Brain pericyte (primary cell): ENCODE measurements at places on chromosomes 4 and X.

DNA sequence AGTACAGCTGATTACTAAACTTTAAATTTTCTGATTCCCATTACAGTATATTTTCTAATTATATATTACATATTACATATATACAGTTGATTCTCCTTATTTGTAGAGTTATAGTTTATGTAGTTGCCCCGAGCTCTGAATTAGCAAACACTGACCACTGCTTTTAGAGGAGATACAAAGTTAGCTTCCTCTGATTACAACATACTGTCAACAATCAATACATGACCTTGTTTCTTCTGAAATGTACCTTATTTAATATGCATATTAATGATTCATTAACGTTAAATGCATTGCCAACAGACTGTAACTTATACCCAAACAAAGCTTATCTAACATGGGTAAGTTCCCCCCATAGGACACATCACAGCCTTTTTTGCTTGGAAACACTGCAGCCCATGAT is 81.5 kb downstream of the ATP10D start:
- no peak for DNase-seq

DNA sequence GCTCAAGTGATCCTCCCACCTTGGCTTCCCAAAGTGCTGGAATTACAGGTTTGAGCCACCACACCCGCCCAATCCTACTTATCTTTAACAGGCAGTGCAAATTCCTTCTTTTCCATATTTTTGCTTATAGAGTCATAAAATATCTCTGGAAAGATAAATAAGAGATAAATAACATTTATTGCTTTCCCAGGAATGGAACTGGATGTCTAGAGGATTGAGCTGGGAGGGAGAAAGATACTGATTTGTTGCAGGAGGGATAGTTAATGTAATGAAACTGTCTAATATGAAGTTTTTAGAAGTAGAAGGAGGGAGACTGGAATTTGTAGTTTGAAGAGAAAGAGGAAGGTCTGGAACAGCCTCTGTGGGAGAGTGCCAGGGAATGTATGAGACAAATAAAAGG is 20.2 kb downstream of the ITGB1BP2 start:
- no peak for DNase-seq

DNA sequence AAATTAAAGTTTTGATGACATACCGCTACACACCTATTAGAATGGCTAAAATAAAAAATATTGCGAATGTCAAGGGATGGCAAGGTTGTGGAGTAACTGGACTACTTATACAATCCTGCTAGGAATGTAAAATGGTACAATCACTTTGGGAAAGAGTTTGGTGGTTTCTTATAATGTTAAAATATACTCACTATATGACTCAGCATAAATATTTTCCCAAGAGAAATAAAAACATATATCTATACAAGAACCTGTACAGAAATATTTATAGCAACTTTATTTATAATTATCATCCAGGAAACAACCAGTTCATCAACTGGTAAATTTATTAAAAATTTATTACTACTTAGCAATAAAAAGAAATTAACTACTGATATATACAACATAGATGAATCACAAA is 89.7 kb downstream of the SLC10A7 start:
- no peak for DNase-seq

- no peak for DNase-seq
These were observed 38.3 kb downstream of the GPAT3 start for GRCh38 chr4:83574247-83574646.

GRCh38 chrX:140524556-140524955 is 19.7 kb upstream of the SOX3 start:
- no peak for DNase-seq

DNA sequence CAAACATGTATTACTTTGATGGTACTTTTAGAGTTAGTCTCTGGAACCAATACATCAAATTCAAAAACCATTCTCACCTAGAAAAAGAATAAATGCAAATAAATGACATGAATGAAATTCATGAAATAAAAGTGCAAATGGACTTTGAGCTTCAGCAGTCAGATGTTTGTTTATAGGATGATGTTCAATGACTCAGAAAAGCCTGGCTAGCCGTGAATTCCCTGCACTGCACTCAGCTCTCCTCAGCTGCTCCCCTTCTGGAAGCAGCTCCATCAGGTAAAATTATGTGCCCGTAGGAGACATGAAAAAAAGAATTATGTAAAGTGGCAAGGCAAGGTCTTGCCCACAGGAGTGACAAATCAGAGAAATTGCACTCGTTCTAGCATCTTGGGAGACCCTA is 390.6 kb downstream of the GPM6A start:
- DNase-seq, result no peak

- DNase-seq, result no peak
These were observed 9.6 kb downstream of the NBDY start for GRCh38 chrX:56738670-56739069.

- no peak for DNase-seq
These were observed 206.0 kb downstream of the KIT start for GRCh38 chr4:54863571-54864255.
